Activated naive CD4-positive, alpha-beta T cell treated with anti-CD3 and anti-CD28 coated beads, Interleukin-2, amount 10 ng/mL, durations not matched to agents 5 hours and 36 hours (primary cell): ENCODE measurements at places on chromosomes 16 and 17. TPM values are rescaled to one million over a fixed set of nuclear protein-coding genes. Genes with fewer than 3 reads are reported as not detected.

The FOXF1 gene
- not detected for total RNA-seq

The NDE1 gene
- total RNA-seq: 123 TPM

The CCL23 gene
- total RNA-seq: not detected

The PKMYT1 gene
- 99.3 TPM for total RNA-seq

The SEZ6 gene
- not detected for total RNA-seq

The UMOD gene
- not detected for total RNA-seq

The APRT gene
- total RNA-seq: 176 TPM

The KRTAP9-8 gene
- not detected for total RNA-seq

The CDRT15 gene
- total RNA-seq: not detected

The ALOX12 gene
- not detected for total RNA-seq

The VMO1 gene
- not detected for total RNA-seq

The CCL1 gene
- not detected for total RNA-seq

The NOTUM gene
- total RNA-seq: 0.30 TPM

The METTL23 gene
- total RNA-seq: 48.1 TPM

The NPW gene
- total RNA-seq: 0.48 TPM

The RAB11FIP4 gene
- total RNA-seq: 40.2 TPM

The IRX3 gene
- total RNA-seq: 0.50 TPM
